ENCODE measurements at places on chromosomes 5 and 9.

DNA sequence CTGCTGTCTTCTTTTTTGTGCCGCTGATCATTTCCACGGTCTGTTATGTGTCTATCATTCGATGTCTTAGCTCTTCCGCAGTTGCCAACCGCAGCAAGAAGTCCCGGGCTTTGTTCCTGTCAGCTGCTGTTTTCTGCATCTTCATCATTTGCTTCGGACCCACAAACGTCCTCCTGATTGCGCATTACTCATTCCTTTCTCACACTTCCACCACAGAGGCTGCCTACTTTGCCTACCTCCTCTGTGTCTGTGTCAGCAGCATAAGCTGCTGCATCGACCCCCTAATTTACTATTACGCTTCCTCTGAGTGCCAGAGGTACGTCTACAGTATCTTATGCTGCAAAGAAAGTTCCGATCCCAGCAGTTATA is 17.1 kb downstream of the F2R start:
- no peak for DNase-seq

DNA sequence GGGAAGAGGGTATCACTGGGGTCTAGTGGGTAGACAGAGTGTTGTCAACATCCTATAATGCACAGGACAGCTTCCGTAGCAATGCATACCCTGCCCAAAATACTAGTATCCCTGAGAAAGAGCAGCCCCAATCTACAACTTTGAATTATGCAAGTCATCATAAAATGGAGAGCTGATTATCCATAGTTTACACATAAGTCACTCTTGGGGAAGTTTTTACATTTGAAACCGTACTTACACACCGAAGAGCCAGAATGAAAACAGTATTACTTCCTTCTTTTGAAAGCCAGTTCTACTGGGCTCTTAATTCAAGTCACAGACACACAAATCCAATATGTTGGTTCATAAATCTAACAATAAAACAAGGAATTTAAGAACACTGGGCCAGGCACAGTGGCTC is 21.6 kb downstream of the RNF145 start:
- DNase-seq: no peak

GRCh38 chr9:133587051-133587450 is 22.1 kb downstream of the FAM163B start:
- no peak for DNase-seq

GRCh38 chr5:138330813-138331448 is 673 bp downstream of the CDC25C start:
- DNase-seq: no peak

- DNase-seq: no peak
Observed at GRCh38 chr9:116074658-116075057, 78.9 kb upstream of the PAPPA start.

- no peak for DNase-seq
Observed at GRCh38 chr9:95213117-95213516, 104.4 kb downstream of the FANCC start.

- no peak for DNase-seq
Observed at GRCh38 chr5:89117124-89117644, 234.2 kb upstream of the MEF2C start.

DNA sequence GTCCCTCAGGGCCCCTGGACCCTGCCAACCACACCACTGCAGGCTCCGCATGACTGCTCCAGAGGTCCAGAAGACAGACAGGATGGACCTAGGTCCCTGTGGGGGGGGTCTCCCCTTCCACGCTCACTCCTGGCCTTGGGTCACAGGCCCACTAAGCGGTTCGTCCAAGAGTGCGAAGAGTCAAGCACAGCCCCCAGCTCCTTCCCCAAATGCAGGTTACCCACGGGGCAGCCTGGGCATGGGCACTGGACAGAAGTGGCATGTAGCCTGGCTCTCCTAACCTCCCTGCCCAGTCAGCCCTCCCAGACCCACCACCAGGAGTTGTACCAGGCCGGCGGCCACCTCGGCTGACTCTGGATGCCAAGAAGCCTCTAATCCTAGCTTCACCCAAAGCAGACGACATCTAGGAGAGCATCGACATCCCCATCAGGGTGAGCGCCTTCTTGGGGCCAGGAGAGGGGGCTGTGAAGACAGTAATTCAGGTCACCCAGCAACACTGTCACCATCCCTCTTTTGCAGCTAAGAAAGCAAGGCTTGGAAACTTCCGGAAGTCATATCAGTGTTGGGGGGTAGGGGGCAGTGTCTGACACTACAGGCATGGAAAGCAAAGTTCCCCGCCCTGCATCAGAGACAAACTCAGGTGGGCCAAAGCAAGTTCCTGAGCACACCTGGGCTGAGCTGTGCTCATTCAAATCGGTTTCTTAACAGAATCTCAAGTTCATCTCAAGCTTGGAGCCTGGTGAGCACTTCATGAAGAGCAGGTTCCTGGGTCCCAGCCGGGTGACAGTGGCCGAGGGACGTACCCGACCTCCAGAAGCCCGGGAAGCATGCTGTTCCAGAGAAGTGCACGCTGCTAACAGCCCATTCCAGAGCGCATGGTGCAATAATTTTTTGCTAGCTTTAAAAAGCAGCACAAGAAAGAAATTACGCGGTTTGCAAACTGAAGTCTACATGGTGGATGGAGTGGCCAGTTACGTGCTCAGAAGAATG is 68.7 kb downstream of the SEMA4D start:
- DNase-seq: no peak

DNA sequence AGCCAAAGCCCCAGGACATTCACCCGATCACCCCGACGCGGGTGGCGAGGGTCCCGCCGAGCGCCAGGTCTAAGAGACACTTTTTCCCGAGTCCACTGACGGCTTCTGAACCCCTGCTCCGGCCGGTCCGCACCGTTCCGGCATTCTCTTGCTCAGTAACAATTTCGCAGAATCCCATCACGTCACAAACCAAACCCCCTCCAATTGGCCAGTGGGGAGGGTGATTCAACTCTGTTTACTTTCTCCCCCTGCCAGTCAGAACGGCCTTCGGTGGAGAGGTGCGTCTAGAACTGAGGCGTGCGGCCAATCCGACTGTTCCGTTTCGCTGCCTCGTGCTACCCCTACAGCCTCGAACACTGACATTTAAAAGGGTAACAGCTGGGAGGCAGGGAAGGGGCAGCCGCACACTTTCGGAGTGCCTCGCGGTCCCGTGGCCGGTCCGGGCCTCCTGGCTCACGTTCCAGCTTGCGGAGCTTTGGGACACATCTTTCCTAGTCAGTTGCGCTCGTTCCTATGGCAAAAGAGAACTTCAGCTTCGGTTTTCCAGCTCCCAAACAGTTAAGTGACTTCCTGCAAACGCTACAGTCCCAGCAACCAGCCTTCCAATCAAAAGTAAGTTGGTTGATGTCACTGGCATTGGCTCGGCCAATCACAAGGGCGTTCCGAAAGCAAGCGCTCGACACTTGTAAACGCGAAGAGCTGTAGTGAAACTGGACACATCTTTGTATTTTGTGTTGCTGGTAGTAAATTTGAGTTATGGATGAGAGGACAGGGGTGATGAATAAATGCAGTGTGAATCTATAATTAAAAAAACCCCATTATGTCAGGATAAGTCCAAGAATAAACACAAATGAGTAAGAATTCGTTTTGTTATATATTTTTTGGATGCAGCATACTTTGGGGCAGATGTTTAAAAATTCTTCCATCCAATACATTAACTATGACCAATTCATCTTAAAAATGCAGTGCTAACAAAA is at the start of gene KLF9:
Gene KLF9, minus strand, starts transcription at position 859 of the 977 bp plus-strand sequence. CDS start 1,294 bp downstream, outside the sequence.
- peak; percentile 98 for DNase-seq

DNA sequence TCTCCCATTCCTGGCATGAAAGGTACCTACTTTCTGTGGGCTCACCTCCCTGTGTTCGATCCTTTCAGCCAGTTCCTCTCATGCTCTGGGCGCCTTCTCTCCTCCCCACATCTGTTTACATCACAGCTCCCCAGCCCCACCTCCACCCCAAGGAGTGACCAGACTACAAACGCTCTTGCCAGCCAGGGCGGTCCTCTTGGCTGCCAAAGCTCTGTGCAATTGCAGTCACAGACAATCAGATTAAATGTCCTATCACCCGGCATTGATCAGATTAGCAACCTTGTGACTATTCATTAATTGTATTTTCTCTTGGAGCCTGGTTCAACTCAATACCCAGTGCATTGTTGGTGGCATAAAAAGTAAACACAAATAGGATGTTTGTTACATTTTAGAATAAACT is 211.2 kb upstream of the TBCA start:
- no peak for DNase-seq

DNA sequence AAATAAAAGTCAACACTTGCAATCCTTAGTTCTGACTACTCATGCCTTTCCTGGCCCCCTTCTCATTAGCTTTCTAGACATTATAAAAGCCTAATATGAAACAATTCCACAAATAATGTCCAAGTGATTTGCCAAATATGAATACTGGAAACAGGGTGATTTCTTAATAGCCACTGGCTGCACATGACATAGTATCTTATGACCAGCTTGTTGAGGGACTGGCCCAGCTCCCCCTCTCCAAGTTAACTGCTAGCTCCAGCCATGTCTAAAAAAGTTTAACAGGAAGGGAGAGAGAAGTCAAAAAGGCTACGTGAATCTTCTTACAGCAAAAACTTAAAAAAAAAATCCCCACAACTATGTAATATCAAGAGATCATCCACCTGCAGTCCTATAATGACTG is 1.5 kb downstream of the CERT1 start:
- DNase-seq: peak; percentile 80

DNA sequence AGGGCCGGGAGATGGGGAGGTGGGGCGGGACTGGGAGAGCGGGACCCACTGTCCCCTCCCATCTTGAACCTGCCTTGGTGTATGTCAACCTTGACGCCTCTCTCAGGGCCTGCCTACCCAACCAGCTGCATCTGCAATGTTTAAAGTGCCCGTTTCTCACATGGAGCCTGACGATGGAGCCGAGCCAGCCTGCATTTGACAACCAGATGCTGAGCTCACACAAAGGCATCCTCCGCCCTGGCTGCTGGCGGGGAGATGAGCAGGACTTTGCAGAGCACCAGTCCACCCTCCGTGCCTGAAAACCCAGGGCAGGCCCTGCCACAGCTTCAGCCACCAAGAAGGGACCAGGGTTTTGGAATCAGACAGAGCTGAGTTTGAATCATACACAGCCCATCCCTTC is 141.1 kb upstream of the SMIM23 start:
- peak; percentile 55 for DNase-seq

DNA sequence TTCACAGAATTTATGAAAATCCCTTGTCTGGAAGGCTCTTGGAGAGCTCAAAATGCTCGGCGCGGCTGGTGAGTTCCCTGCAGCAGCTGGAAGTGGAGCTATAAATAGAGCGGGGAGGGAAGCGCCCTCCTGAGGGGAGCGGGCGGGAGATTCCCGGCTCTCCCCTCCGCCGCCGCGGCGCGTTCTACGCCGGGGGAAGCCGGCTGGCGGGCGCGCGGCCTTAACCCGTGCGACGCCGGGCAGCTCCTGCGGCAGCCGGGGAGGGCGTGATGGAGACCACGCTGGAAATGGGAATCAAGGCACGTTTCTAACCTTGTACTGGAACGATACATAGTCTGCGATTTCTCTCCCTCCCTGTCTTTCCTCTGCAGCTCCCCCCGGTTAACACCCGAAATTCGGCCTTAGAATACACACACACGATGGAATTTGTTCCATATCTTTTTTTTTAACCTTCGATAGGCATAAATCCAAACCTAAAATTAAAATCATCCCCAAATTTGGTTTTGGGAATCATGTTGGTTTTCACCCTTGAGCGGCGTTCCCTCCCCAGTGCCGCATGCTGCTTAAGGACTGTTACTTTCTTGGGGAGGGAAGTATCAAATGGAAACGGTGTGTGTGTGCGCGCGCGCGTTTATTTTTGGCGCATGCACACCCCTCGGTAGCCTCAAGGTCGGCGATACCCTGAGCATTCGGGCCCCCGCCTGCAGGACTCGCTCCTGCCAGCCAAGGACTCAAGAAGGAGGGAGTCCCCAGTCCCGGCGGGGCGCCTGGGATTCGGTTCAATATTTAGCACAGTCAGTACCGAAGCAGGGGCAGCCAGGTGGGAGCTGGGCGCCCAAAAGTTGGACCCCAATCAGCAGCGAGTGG is 306.3 kb upstream of the KCNN2 start:
- no peak for DNase-seq

- DNase-seq: no peak
Observed at GRCh38 chr9:88221105-88221504, 82.8 kb upstream of the SPATA31C2 start.

- peak; percentile 38 for DNase-seq
Observed at GRCh38 chr5:140549237-140550144, 2.0 kb downstream of the EIF4EBP3 start.

DNA sequence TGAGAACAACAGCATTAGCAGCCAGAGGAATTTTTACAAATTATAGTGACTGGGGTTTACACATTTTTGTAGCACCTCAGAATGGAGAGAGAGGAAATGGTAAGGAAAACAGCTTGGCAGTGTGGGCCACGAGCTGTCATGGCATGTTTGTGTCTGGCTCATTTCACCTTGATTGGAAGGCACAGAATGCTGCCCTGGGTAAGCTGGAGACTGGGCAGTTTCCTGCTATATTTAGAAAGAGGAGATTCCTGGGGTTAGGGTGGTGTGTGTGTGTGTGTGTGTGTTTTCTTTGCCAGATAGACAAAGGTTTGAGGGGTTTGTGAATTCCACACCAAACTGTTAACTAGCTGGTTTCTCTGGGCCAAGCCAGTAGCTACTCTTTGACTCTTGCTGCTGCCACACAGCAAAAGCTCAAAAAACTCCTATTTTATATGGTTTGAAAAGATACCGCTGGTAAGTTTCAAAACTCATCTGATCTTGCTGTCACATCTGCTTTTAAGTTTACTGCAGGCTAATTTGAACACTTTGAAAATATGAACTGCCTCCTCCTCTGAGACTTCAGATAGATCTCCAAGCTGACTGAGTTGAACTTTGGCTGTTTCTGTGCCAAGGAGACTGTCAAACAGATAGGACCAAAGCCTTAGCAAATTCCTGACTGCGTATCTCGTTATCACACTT is 9.1 kb downstream of the ARHGAP26 start:
- peak; percentile 20 for DNase-seq

- no peak for DNase-seq
Observed at GRCh38 chr9:27614551-27614950, 41.3 kb upstream of the C9orf72 start.

- no peak for DNase-seq
Observed at GRCh38 chr5:135204151-135204600, 170.1 kb upstream of the PITX1 start.

DNA sequence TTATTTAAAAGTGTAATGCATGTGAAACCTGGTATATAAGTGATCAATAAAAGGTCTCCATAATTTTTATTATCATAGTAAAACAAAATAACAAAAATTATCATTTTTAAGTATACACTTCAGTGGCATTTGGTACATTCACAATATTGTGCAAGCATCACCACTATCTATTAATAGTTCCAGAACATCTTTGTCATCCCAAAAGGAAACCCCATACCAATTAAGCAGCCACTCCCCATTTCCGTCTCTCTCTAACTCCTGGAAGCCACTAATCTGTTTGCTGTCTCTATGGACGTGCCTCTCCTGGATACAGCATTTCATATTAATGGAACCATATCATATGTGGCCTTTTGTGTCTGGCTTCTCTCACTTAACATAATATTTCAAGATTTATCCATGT is 7.6 kb downstream of the OLFML2A start:
- DNase-seq: peak; percentile 85

DNA sequence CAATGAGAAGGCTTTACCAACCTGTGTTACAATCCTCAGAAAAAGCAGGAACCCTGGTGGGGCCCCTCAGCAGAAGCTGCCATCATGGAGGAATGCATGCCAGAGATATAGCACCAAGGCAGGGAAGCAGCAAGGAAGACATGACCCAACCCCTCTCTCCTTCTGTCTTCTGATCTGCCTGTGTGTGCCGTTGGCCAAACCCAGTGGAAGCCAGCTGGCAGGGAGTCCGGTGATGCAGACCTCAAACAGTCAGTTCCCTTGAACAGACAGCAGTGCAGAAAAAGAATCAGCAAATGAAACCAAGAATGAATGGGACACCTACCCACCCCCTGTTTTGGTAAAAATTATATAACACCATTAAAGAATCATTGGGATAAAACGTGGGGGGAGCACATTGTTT is 234.2 kb downstream of the ZNF608 start:
- DNase-seq: peak; percentile 35

GRCh38 chr9:80651044-80651443 is 1038.3 kb downstream of the TLE1 start:
- peak; percentile 10 for DNase-seq

Measured in fibroblast of gingiva (primary cell).